NCI-H187 treated with DMSO at 0.1 percent for 48 hours (cell line): ENCODE measurements at places on chromosomes 13 and 19.

DNA sequence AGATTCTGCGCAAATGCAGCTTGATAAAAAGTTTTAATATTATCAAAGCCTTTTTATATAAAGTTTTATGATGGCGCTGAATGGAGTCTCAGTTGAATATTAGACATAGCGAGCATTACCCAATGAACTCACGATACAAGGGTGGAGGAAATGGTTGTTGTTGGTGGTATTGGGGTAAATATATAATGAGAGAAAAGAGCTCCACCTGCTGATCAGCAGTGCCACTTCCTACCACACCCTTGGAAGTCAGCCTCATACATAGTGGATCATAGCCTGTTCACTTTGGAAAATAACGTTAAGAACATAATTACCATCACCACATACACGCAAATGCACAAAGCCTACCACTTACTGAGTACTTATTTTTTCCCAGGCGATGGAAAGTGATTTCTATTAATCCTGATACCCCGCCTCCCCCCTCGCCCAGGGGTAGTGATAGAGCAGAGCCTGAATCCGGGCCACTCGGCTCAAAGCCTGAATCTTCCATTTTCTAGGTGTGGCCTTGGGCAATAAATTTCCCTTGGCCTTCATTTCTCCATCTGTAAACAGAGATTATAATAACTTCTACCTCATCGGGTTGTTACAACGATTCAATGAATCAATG, 358.3 kb downstream of the KLF5 start:
- DNase-seq = no peak

DNA sequence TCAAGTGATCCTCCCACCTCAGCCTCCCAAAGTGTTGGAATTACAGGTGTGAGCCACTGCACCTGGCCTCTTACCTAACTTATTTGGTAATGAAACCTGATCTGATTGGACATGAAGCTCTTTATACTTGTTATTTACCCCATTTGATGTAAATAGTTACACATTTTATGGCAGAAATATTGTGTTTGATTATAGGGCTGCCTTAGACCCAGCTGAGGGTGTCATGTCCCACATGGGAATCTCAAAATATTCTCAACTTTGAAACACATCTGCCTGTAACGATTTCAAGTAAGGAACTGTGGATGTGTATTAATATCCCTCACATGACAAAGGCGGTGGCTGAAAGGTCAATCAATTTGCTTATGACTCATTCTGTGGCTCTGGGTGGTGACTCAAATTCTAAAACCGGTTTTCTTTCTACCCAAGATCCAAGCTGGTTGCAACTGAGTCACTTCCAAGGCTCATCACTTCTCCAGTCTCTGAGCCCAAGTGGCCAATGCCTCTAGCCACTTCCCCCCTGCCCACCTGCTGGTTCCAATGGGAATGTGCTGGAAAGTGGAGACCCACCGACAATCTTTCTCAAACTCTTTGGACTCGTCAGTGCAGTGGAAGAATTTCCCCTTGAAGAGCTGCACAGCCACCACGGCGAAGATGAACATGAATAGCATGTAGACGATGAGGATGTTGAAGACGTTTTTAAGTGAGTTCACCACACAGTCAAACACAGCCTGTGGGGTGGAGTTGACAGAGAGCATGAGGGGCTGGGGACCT, 110.9 kb downstream of the IER2 start:
- DNase-seq = no peak

- DNase-seq = peak; percentile 96
Observed at GRCh38 chr19:40425450-40426287, at the start of gene SERTAD1. TSS of gene SERTAD1 (minus strand) at chr19:40425992. CDS start at chr19:40423546, 2,446 bp downstream.

DNA sequence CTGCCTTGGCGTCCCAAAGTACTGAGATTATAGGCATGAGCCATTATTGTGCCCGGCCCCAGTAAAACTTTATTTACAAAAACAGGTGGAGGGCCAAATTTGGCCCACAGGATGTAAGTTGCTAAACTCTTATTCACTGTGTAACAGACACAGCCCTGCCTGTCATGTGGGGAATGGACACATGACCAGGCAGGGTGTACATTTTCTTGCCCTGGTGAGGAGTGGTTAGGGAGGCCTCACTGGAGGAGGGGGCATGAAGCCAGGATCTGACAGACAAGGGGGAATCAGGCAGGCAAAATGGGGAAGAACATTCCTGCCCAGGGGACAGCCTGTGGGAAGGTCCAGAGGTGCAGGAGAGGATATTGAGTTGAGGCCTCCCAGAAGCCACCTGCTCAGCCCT, 7.4 kb upstream of the PGLS start:
- no peak for DNase-seq

DNA sequence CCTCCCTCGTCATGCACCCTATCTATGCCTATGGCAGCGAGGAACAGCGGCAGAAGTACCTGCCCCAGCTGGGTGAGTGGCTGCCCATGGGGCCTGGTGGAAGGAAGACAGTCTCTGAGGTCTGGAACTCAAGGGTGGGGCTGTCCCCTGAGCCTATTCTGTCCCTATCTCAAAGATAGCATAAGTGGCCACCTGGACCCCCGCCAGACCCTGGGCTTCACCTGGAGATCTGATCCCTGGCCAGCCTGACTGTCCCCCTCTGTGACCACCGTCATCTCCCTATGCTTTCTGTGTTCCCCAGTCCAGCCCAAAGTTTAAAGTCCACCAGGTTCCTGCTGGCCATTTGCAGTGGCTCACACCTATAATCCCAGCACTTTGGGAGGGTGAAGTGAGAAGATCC, 2.6 kb downstream of the GCDH start:
- DNase-seq = no peak

- no peak for DNase-seq
Observed at GRCh38 chr19:51959791-51960190, 26.8 kb downstream of the ZNF350 start.

DNA sequence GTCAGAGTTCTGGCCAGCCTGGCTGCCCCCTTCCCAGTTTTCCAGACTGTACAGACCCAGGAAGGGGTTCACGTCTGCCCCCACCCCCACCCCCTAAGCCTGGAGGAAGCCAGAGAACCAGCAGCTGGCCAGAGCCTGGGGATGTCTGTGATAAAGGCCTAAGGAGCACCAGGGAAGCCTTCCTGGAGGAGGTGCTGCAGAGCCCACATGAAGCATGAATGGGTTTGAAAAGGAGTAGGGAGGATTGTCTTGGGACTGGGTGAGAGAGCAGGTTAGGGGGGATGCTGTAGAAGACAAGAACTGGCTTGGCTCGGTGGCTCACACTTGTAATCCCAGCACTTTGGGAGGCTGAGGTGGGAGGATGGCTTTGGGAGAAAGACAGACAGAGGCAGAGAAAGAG, 5.8 kb downstream of the SHKBP1 start:
- no peak for DNase-seq

GRCh38 chr19:29562299-29563297, 36.8 kb downstream of the VSTM2B start:
- no peak for DNase-seq

- no peak for DNase-seq
Observed at GRCh38 chr19:1450735-1451731, 1.1 kb downstream of the APC2 start.

DNA sequence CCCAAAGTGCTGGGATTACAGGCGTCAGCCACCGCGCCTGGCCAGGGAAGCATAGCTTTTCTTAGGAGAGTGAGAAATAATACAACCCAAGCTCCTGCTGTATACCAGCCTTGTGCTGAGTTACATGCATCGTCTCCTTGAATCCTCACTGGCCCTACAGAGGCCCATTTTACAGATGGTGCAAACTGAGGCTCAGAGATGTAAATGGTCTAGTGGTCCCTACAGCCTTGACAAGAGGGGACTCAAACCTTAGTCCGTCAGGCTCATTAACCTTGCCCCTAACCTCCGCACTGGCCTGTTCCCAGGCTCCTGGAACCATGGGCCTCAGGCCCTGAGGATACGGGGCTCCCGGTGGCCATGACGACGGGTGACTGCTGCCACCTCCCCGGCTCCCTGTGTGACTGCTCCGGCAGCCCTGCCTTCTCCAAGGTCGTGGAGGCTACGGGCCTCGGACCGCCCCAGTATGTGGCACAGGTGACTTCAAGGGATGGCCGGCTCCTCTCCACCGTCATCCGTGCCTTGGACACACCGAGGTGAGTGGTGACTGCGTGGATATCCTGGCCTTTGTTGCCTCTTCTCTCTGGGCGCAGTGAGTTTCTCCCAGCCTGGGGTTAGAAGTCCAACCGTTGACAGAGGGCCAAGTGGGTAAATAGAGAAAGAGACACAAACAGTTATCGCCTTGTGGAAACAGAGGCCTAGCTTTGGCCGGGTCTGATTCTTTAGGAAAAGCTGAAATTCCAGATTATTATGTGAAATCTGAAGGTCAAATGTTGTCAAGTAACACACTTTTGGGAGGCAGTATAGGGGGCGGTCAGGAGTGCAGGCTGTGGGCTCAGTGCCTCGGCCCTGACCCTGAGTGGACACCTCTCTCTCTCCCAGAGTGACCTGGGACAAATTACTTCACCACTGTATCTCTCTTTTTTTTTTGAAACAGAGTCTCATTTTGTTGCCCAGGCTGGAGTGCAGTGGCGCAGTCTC, 8.7 kb downstream of the MARCHF2 start:
- no peak for DNase-seq

GRCh38 chr13:20460761-20461160, 64.9 kb downstream of the CRYL1 start:
- no peak for DNase-seq

DNA sequence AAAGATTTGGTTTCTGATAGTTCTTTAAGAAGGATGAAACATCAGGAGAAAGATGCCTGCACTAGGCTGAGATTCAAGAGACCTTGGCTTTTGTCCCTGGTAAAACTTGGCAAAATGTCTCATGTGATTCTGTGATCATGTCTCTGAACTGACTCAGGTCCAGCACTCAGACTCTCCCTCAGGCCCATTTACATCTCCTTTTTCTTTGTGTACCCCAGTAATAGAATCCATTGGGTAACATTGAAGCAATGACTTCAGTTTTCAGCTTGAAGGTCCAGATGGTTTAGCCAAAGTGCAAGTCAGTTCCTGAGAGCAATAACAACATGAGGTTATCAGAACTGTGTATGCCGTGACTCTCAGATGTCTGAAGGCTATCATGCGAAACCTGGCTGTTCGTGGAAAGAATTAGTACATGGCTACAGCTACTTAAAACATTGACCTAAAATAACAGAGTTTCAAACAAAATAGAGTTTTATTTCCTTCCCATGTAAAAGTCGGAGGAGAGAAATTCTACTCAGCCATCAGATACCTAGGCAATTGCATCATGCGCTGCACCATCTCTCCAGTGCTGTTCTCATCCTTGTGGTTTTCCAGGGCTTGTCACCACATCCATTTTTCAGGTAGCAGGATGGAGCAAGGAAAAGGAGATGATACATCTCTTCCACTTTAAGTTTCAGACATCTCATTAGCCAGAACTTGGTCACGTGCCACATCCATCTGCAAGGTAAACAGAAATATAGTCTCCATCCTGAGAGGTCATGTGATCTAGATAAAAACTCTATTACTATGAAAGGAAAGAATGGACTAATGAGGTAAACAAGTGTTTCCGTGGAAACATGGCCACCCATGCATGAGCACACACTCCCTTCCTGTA, 117.3 kb downstream of the POSTN start:
- DNase-seq = no peak

- no peak for DNase-seq
Observed at GRCh38 chr19:52120286-52120685, 19.5 kb downstream of the ZNF616 start.

DNA sequence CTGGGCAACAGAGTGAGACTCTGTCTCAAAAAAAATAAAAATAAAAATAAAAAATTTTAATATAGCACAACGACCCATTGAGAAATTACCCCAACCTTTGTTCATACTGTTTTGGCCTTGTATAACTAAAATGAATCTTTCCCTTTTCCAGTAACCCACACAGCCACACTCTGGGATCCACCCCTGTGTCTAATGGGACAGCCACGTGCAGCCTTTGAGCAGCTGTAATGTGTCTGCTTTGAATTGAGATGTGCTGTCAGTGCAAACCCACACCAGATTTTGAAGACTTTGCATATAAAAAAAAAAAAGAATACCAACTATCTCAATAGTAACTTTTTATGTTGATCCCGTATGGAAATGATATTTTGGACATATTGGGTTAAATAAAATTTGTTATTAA, 112.7 kb upstream of the UBL3 start:
- DNase-seq = no peak

DNA sequence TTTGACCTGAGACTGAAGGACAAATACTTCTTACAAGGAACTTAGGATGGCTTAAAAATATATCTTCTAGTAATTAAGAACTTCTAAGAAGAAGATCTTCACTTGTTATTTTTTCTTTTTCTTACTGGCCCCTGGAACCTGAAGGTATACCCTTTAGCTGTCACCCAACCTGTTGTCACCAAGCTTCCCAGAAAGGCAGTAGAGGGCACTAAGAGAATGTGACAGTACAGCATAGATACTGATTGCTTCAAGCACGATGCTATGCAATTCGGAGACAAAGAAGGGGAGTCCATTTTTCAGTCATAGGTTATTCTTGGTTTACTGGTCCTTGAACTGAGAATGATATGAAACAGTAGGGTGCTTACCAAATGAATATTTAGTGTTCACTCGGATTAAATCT, 208.3 kb upstream of the PCDH9 start:
- DNase-seq = no peak

DNA sequence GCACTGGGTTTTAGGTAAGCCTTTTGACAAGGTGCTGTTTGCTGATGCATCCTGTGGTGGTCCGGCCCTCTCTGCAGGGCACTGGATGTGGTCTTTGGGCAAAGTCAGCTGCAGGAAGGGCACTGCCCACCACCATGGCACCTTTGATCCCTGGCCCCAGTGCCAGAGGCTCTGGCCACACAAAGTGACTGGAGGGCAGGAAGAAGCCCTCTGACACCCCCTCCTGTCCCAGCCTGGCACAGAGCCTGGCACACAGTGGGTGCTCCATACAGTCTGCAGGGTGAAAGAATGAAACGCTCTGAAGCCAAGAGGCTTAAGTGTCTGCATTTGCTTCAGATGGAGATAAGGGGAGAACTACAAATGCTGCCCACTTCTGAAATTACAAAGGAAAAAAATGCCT, 47.6 kb upstream of the CNMD start:
- DNase-seq = no peak

- DNase-seq = no peak
Observed at GRCh38 chr13:94709001-94709834, 3.1 kb downstream of the SOX21 start.
